Omental fat pad (tissue), 4 donors: ENCODE measurements at places on chromosomes 13 and 19.

- DNase-seq: no peak
These were observed 685.6 kb upstream of the SLITRK1 start for GRCh38 chr13:84567848-84568247.

GRCh38 chr19:47802521-47803043 lies 1.8 kb downstream of the TPRX1 start:
- DNase-seq: no peak

DNA sequence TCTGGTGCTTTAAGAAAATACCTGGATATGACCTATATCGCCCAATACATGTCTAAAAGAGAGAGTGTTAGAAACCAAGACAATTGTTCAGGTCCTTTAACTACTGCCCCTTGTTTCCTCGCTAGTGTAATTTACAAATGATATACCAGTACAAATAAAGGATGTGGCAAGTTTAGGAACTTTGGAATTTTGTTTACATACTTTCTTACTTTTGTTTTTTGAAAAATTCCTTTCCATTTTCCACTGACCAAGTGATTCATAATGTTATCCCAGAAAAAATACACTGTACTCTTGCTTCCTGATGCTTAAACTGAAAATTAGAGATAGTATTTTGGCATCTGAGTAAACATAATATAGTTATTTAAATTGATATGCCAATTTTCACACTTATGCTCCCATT lies 96.8 kb upstream of the CSNK1A1L start:
- DNase-seq: no peak

GRCh38 chr13:47426126-47426849 lies 529.4 kb upstream of the HTR2A start:
- no peak for DNase-seq

DNA sequence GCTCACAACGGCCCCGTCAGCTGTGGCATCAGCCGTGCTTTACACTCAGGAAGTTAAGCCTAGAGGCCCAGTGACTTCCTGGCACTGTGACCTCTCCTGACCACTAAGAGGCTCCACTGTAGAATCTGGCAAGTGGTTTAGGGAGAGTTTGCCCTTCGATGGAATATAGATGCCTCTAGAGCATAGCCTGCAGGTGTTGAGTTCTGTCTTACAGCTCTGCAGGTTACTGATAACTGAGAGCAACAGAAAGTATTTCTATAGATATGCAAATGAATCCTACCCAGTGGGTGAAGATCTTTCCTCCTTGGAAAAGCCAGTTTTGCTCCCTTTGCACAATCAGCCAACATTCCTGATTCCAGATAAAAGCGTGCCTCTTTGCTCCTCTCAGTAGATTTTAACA lies 35.8 kb downstream of the ATP12A start:
- DNase-seq: no peak

DNA sequence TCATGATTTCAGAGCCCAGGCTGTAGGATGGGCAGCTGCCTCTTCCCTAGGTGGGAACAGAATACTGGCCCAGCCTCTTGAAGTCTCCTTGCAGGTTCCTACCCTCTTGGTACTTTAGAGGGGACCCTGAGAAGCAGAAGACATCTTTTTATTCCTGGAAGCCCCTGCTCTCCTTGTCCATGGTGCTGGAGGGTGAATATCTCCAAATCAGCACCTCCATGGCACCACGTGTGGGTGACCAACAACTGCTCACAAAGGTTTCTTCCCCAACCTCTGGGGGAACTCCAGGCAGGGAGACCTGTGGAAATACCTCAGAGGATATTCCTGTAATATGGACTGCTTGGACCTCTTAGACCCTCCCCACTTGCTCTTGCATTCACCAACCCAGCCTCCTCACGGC lies 48.1 kb upstream of the TSHZ3 start:
- no peak for DNase-seq
